Renal cortical epithelial cell (primary cell): ENCODE measurements at places on chromosomes 11 and 22.

DNA sequence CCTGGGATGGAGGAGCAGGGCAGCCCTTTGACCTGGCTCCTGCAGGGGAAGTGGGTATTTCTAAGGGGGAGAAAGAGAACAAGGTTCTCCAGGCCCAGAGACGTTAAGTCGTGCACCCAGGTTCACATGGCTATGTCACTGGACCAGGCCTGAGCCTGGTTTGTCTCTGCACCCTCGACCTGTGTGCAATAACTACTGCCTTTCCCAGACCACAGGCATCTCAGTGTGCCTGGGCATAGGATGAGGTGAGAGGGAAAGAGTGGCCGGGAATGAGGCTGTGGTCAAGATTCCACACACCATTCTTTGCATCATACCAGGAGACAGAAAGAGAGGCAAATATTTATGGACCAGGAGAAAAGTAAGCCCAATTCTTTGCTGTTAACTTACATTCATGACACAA is 66.8 kb downstream of the PRR5L start:
- DNase-seq, result peak; percentile 93

DNA sequence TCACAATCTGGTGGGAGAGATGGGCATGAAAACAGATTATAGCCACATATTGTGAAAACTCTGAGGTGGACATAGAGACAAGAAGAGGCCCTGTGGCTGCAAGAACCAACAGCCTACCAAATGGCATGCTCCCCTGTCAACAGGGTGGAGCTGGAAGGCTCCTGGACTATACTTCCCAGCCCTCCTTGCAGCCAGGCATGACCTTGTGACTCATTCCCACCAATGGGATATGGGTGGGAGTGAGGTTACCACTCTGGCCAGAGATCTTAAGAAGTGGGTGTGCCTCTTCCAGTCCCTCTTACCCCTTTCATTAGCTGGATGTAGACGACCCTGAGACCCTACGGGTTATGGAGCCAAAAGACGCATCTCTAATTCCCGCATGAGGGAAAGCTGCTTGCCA is 126.4 kb upstream of the ZBED5 start:
- DNase-seq, result no peak

GRCh38 chr11:5564259-5565019 is 16.1 kb upstream of the OR52H1 start:
- peak; percentile 49 for DNase-seq

- no peak for DNase-seq
Measured at GRCh38 chr11:94002226-94002625, 18.9 kb upstream of the HEPHL1 start.

DNA sequence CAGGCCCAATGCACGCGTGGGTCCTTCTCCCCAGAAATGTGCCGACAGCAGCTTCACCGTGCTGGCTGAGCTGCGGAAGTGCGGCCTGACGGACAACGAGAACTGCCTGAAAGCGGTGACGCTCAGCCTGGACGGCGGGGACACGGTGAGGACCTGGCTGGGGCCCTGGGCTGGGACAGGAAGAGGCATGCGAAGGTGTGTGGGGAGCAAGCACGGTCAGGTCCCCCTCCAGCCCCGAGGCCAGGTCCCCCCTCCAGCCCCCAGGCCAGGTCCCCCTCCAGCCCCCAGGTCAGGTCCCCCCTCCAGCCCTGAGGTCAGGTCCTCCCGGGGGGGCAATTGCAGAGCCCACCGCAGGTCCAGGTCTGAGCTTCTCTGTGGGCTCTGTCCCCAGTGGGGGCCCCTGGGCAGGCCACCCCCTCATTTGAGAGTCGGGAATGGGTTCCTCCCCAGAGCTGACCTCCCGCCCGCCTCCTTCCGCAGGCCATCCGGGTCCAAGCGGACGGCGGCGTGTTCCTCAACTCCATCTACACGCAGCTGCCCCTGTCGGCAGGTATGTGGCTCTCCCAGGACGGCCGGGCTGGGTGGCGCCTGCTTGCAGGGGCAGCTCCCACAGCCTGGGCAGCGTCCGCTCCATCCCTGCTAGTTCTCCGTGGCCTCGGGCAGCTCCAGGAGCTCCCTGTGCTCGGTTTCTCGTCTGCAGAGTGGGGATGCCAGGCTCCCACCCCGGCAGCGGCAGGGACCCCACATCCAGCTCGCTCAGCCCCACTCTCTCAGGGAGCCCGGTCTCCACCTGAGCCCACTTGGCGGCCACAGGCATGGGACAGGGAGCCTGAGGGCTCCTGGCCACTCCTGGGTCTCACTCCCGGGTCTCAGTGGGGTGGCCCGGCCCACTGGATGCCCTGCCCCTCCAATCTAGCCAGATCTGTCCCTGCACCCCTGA is 7.9 kb downstream of the MUC5B start:
- no peak for DNase-seq

DNA sequence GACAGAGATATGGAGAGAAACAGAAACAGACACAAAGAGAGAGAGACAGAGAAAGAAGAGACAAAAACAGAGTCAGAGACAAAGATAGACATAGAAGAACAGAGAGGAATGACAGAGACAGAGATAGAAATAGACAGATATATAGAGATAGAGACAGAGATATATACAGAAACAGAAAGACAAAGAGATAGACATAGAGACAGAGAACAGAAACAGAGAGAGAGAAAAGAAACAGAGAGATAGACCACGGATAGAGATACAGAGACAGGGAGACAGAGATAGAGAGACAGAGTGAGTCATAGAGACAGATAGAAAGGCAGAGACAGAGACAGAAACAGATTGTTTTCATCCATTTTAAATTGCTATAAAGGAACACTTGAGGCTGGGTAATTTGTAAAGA is 12.3 kb upstream of the MPEG1 start:
- DNase-seq, result no peak

DNA sequence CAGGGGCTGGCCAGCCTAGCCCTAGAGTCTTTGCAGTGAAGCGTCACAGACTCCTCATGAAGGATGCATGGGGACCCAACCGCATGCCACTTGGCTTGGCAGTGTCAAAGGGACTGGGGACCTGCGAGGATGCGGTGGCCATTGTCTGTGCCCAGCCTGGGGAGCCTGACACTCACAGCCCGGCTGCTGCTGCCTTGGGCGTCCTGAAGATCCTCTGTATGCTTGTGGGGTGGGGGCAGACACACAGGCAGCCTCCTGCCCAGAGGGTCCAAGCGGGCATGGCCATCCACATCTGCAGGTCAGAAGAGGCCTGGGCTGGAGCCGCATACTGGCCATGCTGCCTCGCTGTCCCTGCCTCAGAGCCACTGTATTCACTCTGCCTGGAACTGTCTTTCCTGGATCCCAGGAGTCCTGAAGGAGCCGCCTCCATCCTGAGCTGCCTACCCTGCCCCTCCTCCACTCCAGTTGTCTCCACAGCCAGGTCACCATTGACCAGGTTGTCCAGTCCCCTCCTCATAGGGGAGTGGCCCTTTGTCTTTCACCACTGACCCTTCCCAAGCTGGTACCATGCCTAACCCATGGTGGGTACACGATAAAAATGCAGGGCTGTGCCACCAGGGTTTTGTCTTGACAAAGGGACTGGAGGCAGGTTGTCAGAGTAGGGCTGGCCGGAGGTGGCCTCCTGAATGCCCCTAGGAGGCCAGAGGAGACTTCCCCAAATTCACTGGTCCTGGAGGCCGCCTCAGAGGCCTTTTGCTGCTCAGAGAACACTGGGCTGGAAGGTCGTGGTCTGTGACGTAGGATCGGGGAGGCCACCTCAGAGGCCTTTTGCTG is 107.0 kb downstream of the KCNQ1OT1 start:
- DNase-seq, result no peak

- DNase-seq, result no peak
Measured at GRCh38 chr11:75272391-75272790, 31.8 kb downstream of the TPBGL start.

- no peak for DNase-seq
Measured at GRCh38 chr11:110160016-110160415, 66.8 kb downstream of the ZC3H12C start.

- no peak for DNase-seq
Measured at GRCh38 chr11:92101920-92102319, 122.7 kb upstream of the FAT3 start.

GRCh38 chr11:113016905-113017304 is 55.7 kb downstream of the NCAM1 start:
- no peak for DNase-seq

DNA sequence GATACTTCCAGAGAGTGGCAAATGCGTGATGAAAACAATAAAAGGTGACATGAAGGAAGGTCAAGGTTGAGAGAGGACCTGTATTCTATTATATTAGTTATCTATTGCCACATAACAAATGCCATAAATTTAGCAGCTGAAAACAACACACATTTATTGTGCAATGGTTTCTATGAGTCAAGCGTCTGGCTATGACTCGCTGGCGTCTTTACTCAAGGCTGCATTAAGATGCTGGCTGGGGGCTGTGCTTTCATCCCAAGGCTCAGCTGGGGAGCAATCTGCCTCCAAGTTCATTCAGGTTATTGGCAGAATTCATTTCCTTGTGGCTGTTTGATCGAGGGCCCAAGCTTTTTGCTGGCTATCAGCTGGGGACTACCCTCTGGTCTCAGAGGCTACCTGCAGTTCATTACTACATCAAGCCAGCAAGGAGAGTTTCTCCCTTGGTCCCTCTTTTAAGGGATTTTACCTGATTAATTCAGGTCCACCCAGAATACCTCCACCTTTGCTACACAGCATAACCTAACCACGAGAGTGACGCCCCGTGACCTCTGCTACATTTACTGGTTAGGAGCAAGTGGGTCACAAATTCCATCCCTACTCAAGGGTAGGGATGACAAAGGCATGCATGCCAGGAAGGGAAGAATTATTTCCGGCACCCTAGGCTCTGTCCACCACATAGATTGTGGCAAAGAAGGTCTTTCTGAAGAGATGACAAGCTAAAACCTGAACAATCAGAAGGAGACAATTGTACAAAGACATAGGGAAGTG is 549.1 kb downstream of the MN1 start:
- DNase-seq, result peak; percentile 81
